OCI-LY7 (cell line): ENCODE measurements at places on chromosomes 6 and 20.
A peak's percentile ranks its signal among the peaks of the same experiment; 100 is the strongest.

GRCh38 chr6:17276766-17277165, 4.4 kb upstream of the RBM24 start:
- DNase-seq, result no peak

DNA sequence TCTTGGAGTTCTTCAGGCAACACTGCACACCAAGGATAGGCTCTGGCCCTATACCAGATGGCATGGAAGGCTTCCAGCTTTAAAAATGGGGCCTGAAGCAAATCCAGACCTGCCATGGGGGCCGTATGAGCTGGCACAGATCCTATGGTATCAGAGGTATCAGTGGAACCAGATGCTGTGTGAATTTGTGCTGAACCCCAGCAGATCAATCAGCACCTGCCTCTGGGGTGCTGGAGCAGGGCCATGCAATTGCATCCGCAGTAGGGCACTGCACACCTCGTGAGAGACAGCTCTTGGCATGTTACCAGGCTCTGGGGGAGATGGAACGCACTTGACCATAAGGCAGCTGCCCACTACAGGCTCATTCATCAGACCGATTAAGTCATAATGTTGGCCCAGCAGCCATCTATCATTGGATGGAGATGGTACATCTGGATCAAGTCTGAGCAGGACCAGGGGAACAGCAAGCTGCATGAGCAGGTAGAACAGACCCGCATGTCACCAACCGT, 221.5 kb downstream of the MYLK4 start:
- DNase-seq, result no peak

DNA sequence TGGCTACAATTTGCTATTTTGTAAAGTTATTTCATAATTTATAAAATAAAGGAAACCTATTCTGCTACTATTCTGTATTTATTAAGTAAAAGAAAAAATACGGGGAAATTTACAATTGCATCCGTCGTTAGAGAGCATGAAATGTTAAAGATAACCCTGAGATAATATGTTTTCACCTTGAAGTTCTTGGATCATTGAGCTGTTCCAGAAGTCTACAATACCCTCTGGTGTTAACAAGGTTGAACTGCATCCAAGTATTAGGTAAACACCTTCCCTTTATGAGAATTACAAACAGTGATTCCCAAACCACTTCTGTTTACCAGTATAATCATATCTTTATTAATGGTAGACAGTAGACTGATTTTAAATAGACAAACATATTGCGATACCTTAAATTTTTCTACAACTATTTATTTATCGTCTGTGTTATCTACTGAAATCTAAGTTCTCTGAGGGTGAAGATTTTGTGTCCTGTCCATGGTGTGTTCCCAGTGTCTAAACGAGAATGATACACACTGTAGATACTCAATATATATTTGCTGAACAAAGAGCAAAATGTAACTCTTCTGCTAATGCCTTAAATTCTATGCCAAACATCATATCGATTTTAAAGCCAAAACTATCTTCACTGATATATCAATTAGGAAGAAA, 28.2 kb downstream of the TBC1D32 start:
- peak; percentile 30 for DNase-seq

- no peak for DNase-seq
These were observed 319.1 kb upstream of the NT5E start for GRCh38 chr6:85130743-85131142.

DNA sequence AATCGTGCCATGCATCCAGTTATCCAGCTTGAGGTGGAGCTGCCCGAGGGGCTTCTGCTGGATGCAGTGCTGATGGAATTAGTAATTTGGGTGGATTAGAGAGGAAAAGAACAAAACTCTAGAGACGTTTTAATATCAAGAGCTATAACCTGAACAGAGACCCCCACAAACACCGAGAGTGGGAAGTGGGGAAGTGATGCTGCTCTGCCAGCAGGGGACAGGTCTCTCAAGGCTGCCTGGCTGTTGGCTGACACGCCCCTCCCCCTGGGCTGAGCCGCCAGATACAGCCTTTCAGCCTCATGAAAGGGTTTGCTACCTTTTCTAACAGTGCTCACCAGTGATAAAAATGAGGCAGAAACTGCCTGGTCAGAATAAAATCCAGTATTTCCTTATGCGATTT, 9.6 kb downstream of the LEMD2 start:
- DNase-seq, result peak; percentile 15
